ENCODE measurements at places on chromosomes 1 and 21.

GRCh38 chr1:38941093-38941492 lies 537 bp downstream of the RHBDL2 start:
- no peak for DNase-seq

- peak; percentile 69 for DNase-seq
Observed at GRCh38 chr1:235090406-235091069, 38.1 kb downstream of the TOMM20 start.

- DNase-seq: no peak
Observed at GRCh38 chr1:198493329-198493728, 47.2 kb downstream of the ATP6V1G3 start.

DNA sequence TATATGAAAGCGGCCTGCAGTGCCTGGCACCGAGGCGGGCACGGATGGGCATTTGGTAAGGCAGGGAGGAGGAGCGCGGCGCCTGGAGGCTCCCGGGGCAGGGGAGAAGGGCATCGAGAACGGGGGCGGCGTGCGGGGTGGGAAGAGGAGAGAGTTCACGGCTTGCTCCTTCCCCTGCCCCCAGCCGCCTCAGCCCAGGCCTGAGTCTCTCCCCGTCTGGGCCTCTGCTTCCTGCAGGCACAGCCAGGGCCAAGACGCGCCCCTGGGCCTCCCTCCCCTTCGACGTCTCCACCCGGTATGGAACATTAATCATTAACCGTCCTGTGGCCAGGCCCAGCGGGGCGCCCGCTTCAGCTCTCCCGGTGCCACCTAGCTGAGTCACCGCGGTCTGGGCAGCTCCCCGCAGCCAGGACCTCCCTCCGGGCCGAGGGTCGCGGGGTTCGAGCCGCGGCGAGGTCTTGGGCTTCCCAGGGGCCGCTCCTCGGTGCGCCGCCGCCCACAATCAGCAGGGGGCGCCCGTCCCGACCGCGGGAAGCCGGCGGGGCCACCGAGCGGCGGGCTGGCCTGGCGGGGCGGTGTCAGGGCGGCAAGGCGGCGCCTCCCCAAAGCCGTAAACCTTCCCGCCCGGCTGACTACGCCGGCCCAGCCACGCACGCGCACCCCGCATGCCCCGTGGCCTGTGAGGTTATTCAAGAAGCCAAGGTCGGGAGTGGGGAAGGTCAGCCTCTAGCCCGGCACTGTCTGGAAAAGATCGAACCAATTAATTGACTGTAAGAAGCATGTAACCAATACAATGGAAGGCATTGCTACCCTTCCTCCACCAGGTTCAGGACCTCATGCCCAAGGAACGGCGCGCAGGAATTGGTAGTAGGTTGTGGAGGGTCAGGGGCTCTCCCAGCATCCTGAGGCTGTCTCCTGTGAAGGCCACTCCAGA lies 23.4 kb upstream of the RD3 start:
- peak; percentile 99 for DNase-seq

DNA sequence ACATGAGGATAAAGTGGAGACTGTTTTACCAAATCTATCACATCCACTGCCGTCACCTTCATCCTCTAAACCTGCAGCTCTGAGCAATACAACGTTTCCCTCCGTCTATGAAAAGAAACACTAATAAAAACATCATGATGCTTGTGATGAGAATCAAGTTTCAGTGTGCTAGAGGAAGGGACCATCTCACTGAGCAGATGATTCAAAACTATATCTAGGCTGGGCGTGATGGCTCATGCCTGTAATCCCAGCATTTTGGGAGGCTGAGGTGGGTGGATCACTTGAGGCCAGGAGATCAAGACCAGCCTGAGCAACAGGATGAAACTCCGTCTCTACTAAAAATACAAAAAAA lies 14.7 kb upstream of the MYOM3 start:
- no peak for DNase-seq

DNA sequence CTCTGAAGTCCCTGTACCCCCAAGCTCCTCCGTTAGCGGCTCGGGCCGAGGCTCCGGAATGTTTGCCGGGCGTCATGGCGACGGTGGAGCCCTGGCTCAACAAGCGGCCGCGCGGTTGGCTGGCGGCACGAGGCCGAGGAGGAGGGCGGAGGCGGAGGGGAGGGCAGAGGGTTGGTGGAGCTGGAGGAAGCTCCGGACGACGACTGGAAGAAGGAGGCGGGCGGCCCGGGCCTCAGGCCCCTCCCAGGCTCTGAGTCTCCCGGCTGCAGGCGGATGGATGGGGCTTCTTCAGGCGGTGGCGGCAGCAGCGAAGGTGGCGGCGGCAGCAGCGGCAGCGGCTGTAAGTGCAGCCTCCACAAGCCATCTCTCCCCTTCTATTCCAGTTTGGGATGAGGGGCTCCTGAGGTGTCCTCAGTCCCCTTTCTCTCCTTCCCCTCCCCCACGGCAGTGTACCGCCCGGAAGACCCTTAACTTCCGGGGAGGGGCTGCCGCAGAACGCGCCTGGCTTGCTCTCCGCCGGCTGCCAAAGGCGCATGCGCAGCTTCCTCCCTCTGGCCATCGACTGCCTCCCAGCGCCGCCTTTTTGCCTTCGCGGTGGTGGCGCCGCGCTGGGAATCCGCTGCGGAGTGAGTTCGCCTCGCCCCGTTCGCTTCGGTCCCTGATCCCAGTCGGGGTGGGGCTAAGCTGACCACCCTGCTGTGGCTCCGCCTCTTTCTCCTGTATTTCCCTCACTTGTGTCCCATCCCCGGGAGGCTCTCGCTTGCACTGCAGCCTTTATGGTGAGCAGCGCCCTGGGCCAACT lies at the start of the genes DNAI4 and MIER1:
Gene DNAI4 (minus strand): TSS at position 101 of the 802 bp plus-strand sequence. CDS start 25 bp downstream, at position 76.
Gene MIER1 (plus strand): TSS at position 235 of the 802 bp plus-strand sequence. CDS start 39 bp downstream, at position 274.
- DNase-seq: peak; percentile 99

GRCh38 chr1:233025157-233025556 lies 74.7 kb downstream of the NTPCR start:
- peak; percentile 42 for DNase-seq

DNA sequence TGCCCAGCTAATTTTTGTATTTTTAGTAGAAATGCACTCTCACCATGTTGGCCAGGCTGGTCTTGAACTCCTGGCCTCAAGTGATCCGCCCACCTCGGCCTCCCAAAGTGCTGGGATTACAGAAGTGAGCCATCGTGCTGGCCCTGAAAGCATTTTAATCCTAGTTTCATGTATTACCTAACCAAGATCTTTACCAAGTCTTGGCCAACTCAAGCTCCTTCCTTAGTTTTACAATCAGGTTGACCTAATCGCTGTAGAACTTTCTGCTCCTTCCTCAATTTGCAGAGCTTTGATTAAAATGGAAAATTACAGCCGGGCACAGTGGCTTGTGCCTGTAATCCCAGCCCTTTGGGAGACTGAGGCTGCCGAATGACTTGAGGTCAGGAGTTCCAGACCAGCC lies 3.2 kb upstream of the TMEM63A start:
- no peak for DNase-seq

DNA sequence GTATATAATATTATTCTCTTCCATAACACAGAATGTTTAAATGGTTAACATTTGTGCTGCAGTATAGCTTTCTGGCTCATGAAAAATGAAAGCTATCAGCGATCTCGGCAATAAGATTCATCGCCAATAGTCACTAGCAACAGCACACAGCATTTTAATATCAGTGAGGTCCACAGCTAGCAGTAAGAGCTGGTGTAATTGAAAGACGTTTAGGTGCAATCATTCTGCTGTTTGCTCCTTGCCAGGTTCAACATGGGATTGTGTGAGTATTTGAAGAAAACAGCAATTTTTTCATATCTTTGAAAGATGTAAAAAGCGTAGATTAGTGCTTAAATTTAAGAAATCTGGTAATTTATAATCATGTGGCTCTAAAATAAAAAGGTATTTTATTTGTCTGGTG lies 20.1 kb downstream of the PRKACB start:
- no peak for DNase-seq

DNA sequence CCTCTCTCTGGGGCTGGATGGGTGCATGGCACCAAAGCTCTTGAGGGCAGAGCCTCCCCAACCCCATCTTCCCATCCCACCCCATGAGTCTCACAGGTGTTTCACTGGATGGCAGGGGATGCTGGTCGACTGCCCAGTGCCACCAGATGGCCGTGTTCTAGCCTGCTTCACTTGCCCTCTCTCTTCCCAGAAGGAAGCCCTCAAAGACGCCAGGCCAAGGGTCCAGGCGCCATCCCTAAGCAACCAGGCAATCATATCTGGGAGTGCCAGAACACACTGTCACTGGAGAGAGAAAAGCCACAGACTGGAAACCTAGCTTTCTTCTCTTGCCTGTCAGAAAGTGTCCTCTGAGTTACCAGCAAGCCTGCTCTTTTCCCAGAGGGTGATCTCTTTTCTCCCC lies 26.7 kb downstream of the PIGM start:
- DNase-seq: no peak

DNA sequence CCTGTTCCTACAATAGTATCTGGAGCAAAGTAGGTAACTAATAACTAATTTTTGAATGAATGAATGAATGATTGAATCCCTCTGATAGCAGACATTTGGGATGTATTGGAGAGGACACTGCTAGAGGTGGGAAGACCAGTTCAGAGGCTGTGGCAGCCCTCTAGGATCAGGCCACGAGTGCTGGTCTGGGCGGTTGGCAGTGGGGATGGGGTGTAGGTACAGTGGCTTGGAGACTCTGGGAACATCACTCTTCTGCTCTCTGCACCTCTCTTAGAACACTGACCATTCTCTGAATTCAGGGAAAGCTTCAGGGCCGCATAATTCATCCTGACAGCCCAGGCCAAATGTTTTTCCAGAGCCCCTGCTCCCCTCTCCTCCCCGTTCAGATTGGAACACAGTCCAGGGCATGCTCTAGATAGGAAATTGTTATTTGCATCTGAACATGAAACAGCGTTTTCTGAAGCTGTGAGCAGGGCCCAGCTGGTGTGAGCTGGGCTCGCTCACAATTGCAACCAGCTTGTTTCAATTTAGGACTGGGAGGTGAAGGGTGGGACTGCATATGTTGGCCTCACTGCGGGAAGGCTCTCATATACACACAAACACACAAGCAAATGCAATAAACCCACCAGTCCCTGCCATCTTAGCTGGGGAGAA lies 253.1 kb upstream of the USP24 start:
- no peak for DNase-seq

DNA sequence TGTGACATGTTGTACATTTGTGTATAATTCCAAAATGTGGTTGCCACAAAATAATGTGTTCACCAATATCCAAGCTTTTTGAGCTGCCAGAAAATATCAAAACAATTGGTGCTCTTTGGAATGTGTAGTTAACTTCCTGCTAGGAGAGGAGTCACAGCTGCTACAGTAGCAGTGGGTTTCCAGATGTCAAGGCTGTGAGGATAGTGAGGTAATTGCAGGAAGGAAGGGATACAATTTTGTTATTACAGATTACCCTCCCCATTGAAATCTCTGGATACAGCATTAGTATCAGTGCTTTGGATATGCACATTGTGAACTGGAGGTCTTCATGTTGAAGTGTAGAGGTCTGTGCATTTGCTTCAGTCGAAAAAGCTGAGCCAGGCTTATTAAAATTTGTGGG lies 253.2 kb downstream of the PTPRC start:
- DNase-seq: peak; percentile 41

DNA sequence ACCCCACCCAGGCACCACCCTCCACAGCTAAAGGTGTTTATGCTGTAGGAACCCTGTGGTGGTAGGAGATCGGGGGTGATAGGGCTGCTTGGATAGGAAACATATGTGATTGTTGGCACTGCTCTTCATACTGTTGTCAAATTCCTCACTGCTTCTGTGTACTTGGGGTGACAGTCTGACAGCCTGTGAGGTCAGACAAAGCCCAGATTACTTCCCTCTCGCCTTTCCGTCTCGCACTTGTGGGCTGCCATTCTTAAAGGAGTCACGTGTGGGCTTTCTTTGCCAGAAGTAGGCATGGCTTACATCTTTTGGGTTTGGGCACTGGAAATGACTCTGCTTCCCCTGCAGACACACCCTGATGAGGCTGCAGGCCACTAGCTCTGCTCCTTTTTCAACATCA lies 363.8 kb downstream of the DISC1 start:
- no peak for DNase-seq

GRCh38 chr1:184287001-184287400 lies 99.8 kb upstream of the C1orf21 start:
- no peak for DNase-seq

- no peak for DNase-seq
Observed at GRCh38 chr1:76298399-76298798, 223.9 kb downstream of the ST6GALNAC3 start.

GRCh38 chr1:241637046-241637590 lies 3.1 kb downstream of the CHML start:
- no peak for DNase-seq

DNA sequence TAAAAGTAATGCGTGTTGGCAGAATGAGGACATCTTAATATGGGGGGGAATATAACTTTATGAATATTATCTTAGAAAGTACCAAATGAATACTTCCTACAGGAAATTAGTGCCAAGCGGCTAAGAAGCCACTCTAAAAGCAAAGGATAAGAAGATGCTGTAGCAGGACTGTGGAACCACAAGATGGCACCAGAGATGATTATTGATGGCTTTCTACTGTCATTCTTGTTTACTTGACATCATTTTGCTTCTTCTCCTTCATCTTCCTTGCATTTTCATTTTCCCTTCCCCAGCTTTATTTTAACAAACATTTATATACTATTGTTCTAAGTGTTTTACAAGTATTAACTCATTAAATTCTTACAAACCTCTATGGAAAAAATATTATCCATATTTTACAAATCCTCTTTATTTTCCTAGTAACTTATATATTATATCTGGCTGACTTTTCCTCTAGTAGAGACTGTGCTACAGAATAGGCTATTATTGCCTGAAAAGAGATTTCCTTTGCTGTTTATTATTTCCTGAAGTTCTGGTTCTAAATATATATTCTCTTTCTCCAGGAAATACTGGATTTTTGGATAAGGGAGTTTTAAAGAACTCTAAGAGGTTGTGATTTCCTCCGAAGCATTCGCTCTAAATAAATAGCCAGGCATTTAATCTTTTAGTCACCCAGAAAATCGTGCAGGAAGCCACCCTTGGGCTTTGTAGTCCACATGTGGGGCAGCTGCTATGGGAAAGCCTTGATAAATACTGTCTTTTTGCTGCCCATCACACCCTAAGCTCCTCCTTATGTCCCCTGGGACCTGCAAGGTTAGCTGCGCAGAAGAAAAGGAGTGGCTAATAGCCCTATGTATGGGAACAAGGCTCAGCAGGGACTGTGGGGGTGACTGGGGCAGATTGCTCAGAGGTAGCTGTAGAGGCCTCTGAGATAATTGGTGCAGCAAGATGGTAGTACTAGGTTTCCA lies 69.8 kb downstream of the TPR start:
- peak; percentile 34 for DNase-seq

DNA sequence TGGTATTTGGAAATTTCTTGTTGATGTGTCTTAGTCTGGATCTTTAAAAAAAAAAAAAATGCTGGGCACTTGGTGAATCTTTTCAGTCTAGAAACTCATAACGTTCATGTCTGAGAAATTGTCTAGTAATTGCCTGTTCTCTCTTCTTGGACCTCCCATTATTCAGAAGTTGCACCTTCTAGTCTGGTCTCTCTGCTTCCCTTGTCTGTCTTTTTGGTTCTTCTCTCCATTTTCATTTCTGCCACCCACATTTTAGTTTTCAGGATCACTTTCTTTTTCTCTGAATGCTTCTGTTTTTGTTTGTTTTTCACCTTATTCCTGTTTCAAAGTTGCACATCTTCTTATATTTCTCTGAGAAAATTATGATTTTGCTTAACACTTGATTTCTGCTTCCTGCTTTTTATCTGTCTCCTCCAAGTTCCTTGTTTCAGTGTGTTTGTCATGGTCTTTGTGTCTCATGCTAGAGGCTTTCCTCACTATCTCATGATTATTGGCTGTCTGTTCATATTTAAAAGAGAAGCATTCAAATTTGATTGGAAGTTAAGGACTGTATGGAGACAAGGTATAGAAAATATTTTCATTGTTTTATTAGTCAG lies 21.3 kb downstream of the BACE2 start:
- DNase-seq: no peak

GRCh38 chr1:152960452-152961044 lies 9.9 kb upstream of the SPRR4 start:
- DNase-seq: no peak

All from kidney tubule cell (primary cell).